CD8-positive, alpha-beta T cell (primary cell): ENCODE measurements at places on chromosomes 7 and 10.

- no peak for DNase-seq
Measured at GRCh38 chr7:20307119-20307518, 23.6 kb upstream of the ITGB8 start.

DNA sequence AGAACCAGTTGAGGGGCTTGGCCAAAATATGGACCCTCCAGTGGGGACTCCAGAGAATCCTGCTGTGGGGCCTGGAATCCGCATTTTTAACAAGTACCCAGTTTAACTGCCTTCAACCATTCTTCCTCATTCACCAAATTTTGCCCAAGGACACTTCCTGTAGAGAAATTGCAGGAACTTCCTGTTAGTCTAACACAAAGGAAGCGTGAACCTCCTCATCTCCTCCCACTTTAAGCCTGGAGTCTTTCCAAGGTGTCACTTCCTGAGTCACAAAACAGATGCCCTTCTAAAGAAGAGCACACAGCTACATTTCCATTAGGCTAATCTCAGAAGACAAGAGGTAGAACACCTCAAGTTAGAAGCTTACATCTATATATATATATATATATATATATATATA, 188.4 kb downstream of the PPP1R17 start:
- DNase-seq: no peak

DNA sequence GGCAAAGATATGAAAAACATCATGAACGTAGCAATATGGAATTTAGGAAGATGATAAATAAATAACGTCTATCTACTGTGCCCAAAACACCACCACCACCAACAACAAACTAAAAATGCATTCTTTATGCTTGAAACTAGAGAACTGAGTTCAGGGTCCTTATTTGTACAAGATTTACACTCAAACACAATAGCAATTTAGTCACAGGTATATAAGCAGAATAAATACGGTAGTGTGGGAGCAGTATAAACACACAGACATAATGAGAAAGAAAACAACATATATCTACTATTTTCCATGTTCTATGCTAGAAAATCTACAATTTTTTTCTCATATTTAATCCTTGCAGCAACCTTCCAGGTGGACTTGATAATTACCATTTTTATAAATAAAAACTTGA, 64.3 kb downstream of the ARL4A start:
- no peak for DNase-seq

DNA sequence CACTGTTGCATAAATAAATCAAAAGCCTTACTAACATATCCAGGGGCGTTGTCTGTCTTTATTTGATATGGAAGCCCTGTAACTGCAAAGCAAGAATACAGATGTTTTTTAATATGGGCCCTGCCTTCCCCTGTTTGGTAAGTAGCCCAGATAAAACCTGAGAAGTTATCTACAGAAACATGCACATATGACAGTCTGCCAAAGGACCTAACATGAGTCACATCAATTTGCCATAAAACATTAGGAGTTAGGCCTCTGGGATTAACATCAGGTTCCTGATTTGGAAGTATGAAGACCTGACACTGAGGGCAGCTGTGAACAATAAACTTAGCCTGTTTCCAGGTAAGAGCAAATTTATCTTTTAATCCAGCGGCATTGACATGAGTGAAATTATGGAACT, 1588.8 kb downstream of the REEP3 start:
- no peak for DNase-seq

DNA sequence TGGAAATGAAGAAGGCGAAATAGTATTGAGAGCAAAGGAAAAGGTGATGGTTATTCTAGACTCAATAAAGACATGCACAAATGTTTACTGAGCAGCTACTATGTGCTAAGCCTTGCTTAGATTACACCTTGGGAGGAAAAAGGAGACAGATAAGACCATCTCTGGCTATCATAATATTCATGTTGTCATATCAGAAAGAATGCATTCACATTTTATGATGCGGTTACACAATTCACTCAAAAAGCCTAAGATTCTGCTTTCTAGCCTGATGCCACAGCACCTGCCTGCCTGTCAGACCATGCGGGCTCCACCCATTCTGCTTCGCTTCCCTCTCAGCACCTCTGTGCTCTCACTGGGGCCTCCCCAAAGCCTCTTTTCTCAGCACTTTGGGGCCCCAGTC, 100.9 kb downstream of the JCAD start:
- DNase-seq: no peak

GRCh38 chr7:75963381-75963995, 30.9 kb downstream of the TMEM120A start:
- no peak for DNase-seq

DNA sequence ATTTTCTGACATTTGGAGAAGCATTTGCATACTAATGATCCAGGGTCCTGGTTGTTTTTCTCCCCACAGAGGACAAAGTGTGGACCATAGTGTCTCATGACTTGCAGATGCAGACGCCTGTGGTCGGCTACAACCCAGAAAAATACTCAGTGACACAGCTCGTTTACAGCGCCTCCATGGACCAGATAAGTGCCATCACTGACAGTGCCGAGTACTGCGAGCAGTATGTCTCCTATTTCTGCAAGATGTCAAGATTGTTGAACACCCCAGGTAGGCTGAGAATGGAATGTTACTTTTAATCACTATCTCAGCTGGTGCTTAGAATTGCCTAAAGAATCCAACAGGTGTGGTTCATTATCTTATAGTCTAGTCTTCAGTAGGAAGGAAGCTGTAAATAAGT, 951.5 kb upstream of the C7orf33 start:
- DNase-seq: no peak
